ENCODE measurements at places on chromosomes 6 and 20. TPM values are rescaled to one million over a fixed set of nuclear protein-coding genes. Genes with fewer than 3 reads are reported as not detected.

Gene ID1
- total RNA-seq, result 74.3 TPM

Gene RIPOR3
- not detected for total RNA-seq

Gene SLC22A7
- total RNA-seq, result not detected

- DNase-seq, result no peak
Observed at GRCh38 chr6:74973591-74973990, 232.3 kb downstream of the COL12A1 start.

DNA sequence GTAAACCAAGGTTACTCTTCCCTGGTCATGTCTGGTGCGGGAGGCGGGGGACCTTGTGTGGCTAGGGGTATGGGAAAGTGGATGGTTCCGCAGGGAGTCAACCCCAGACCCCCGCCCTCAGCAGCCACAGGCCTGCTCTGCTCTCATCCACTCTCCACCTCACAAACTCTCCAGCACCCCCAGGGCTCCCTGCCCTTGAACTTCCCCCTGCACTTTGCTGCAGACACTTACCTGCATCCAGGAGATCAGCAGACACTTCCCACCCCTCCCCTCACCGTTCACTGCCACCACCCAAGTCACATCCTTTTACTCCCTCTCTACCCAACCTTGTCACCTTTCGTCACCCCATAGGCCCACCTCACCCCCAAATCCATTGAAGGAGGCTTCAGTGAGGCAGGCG lies 3.9 kb upstream of the RAET1L start:
- no peak for DNase-seq

DNA sequence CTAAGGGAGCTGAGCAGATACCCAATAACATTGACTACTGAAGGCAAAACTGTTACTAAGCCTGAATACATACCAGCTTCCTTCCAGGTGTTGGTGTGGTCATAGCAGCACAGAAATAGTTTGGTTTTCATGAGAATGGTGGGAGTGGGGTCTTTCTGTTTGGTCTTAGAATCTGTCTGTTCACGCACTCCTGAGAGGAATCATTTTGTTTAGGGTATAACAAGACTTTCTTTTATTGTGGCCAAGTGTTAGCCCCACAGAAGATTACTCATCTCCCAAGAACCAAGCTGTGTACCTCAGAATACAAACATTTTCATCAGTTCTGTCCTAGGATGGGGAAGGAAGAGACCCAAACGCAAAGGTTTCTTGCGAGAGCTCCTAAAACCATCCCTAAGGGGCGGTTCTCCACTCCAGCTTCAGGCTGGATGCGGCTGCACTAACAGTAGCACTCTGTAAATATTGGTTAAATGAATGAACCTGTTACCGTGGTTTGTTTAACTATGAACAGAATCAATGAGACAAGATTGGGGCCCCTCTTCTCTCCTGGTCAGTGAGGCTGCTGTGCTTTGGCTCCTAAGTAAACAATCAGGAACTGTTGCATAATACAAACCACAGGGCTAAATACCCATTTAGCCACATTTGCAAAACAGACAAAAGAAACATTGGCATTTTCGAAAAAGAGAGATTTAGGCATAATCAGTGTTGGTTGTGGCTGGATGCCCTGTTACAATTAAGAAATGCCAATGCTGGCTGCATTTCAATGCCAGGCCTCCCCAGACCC lies 44.9 kb downstream of the SNAP25 start:
- no peak for DNase-seq

DNA sequence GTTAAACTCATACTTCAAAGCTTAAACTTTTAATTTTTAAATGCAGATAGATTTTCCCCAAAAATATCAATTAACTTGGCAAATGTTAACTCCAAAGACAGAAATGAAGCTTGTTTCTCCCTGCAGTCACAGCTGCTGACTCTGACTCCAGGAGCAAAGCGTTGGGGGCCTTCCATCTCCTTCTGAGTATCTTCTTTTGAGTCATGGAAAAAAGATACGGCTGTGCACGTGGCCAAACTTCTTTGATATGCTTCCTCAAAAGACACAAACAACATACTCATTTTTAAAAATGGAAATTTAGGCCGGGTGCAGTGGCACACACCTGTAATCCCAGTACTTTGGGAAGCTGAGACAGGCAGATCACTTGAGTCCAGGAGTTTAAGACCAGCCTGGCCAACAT lies 28.3 kb downstream of the KIF16B start:
- no peak for DNase-seq

DNA sequence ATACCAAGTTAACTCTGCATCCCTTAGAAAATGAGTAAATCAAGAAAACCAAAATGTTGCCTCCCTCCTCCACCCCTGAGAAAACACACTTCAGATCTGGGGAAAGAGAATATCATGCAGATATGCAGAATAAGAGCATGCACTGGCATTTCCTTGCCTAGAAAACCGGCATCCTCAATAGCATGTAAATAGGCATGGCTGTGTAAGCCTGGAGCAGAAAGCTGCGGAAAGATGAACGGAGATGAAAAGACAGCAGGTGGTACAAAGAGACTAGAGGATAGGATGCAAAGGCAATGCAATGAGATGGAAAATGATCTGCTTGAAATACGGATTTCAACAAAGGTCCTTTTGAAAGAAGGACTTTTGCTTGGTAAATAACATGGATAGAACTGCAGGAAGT lies 10.3 kb upstream of the GGTLC1 start:
- no peak for DNase-seq

DNA sequence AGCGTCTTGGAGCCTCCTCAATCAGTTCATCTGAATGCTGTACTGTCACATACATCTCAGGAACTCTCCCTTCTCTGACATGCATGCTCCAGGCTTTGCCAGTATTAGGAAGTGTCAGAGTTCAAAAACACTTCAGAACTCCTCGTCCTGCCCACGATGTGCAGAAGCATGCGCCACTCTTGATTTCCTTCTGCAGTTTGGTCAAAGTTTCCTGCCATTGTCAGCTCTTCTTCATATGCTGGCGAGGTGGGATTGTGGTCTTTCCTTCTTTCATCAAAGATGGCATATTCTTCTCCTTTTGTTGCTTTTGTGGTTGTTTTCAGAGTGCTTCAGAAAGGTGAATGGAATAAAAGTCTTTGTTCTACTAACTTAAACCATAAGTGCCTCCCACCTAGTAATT lies 21.0 kb downstream of the SLC13A3 start:
- DNase-seq, result no peak

Measured in glomerular endothelial cell (primary cell).